ENCODE measurements at places on chromosomes 4 and X. TPM values are rescaled to one million over a fixed set of nuclear protein-coding genes. Genes with fewer than 3 reads are reported as not detected.

The RBM47 gene
- total RNA-seq, result 7.1 TPM

DNA sequence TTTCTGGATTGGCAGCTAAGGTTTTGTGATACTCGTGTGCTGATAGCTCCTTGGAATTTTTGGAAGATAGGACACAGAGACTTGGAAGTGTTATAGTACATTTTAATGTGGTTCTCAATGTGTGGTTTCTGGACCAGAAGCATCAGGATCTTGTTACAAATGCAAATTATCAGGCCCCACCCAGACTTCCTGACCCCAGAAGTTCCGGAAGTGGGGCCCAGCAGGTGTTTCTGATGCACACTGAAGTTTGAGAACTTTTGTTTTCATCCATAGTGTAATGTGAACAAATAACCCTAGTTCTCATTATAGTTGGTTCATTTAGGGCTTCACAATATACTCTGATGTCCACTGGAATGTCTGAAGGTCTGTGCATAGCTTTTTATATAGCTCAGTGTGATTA lies 49.6 kb downstream of the LAMP2 start:
- no peak for DNase-seq

The MCF2 gene
- not detected for total RNA-seq

DNA sequence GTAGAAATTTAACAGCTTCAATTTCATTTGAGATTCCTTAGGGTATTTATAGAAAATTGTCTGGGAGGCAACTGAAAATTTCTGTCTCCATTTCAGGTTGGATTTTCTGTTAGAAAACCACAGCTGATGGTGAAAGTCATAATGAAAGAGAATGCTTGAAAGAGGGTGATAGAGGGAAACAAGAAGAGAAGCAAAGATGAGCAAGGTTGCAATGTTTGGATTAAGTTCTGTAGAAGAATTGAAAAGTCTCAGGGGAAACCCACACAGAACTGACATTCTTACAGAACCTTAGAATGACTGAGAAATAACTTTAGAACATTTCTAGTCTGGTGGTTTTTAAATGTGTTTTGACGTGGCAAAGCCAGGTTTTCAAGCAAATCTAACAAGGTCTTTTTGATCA lies 14.7 kb downstream of the GBA3 start:
- no peak for DNase-seq

The IL1RAPL2 gene
- total RNA-seq, result not detected

The NALF2 gene
- total RNA-seq, result not detected

DNA sequence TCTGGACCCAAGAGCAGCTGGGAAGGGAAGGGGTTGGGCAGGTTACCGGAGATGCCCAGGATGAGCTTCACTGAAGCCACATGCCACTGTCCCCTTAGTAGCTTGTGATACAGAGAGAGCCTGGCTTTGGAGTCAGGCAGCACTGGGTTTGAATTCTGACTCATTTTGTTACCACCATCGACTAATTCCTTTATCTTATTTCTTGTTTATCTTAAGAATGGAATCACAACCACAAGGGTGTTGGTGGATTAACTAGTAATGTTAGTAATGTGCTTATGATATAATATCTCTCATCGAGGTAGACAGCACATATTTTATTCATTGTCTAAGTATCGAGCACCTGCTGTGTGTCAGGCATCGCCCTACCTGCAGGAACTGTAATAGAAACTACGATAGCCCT lies 17.7 kb upstream of the STX18 start:
- no peak for DNase-seq

- DNase-seq, result no peak
These were observed 252.3 kb downstream of the ARHGAP10 start for GRCh38 chr4:147984065-147984777.

- DNase-seq, result no peak
These were observed 24.7 kb upstream of the EPGN start for GRCh38 chr4:74283614-74284013.

Data from uterus (tissue), 4 donors.